ENCODE measurements at places on chromosomes 2 and 18.

DNA sequence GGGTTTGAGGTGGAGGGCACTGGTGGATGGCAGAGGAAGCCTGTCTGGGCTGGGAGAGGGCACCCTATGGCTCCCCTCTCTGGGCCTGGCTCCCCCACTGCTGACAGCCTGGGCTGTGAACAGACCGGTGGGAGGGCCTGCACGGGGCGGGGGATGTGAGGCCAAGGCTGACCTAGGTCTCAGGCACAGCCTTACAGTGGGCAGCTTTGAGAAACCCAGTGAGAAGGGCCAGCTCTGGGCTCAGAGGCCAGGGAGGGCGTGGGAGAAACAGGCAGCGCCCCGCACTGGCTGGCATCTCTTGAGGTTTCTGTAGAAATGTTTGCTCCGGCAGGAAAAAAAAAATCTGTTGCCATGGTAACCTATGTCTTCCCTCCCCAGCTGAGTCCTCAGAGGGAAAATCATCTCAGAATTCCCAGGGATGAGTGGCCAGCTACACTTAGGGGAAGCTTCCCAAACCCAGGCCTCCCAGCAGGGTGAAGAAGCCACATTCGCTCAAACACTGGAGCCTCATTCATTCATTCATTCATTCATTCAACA lies 71.7 kb upstream of the TAF1B start:
- DNase-seq, result no peak

- no peak for DNase-seq
Measured at GRCh38 chr18:74148543-74149070, 284 bp downstream of the TIMM21 start.

DNA sequence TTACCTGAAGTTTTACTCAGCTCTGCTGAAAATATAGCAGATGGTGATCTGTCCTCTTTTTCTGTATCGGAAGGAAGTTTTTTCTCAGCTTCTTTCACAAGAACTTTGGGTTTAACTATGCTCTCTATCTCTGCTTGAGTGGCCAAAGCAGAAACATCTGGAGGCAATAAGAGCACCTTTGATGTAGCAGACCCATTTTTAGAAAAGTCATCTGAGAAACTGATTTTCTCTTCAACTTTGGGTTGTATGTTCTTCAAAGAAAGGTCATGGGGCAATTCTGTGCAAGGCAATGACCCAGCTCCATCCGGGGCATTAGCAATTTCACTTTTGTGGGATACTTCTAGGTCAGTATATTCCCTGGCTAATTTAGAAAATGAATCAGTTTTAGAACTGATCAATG lies 25.2 kb downstream of the RTN4 start:
- DNase-seq, result no peak

GRCh38 chr18:31655354-31655753 lies 29.0 kb downstream of the B4GALT6 start:
- no peak for DNase-seq
